Amniotic stem cell (primary cell): ENCODE measurements at places on chromosomes 6 and 20.
A peak's percentile ranks its signal among the peaks of the same experiment; 100 is the strongest.

DNA sequence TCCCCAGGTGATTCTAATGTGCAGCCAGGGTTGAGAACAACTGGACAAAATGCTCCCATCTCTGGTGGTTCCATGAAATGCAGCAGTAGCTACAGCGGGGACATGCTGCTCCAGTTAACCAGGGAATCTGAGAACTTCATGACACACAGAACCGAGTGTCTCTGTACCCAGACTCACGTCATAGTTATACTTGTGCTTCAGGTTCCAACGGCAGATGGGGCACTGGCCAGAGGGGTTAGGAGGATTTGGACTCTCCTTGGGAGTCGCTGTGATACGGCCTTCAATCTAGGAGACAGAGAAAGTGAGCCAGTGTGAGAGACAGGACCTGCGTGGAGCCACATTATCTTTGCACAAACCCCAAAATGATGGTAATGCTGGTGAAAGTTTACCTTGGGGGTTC, 9.2 kb downstream of the MRPS18A start:
- no peak for DNase-seq

DNA sequence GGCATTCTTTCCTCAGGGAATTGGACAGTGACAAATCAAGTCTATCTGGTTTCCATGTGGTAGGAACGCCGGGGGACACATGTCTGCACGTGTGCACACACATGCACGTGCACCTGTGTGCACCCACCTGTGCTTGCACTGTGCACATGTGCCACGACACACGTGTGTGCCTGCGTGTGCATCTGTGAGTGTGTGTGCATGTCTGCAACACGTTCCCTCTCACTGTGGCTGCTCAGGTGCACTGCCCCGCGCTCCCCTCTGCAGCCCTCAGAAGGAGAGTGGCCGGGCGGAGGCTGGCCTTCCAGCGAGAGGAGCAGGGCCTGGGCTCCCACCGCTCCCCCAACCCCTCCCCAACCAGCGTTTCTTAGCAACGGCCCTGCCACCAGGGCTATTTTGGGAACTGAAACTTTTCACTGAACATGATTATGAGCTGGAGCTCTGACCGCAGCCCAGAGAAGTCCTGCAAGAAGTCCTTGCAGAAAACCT, 147.8 kb downstream of the PHACTR3 start:
- no peak for DNase-seq

- no peak for DNase-seq
Observed at GRCh38 chr6:149445573-149445972, 39.2 kb downstream of the ZC3H12D start.

DNA sequence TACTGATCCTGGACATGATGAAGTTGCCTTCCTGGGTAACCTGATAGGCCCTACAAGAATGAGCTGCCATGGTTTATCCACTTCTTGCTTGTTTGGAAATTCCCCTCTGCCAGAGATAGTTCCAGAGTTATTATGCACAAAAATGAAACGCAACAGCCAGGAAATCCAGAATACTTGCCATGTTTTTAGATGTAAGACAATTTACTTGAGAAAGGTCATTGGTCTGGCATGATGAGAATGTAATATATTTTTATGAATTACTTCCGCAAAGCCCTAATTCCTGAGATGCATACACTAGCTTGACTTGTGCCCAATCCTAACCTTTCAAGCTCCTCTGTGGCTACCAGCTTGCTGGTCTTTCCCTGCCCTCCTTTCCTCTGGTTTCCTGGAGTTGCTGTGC, 27.9 kb upstream of the NT5E start:
- peak; percentile 44 for DNase-seq

DNA sequence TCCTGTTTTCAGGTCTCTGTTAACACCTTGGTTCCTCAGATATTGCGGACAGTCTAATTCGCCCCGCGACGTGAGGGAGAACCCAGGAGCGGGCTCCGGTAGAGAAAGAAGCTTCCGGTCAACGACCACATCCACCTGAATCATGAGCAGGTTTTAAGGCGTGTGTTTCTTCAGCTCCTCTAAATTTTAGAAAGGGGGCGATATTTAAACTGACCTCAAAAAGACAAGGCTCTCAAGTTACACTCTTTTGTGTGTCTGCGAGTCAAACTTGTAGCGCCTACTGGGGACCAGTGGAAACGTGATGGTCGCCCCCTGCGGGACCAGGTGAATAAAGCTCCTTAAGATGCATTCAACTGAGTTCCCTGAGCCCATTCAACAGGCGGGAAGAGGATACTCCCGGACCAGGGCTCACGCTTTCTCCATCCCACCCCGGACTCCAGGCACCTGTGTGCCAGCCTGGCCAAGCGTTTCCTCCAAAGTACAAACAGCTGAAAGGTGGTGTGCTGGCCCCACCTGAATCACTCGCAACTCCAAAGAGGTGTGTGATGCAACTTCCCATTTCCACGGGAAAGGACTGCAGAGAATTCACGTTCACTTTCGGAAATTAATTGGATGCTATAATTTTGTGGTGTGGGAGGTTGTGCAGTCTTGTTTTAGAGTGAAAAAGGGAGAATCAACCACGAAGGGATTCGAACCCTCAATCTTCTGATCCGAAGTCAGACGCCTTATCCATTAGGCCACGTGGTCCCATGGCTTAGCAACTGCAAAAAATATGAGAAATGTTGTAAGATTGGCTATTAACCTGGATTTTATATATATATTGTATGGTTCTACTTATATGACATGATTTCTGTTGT, 17.0 kb downstream of the GPX5 start:
- peak; percentile 26 for DNase-seq

DNA sequence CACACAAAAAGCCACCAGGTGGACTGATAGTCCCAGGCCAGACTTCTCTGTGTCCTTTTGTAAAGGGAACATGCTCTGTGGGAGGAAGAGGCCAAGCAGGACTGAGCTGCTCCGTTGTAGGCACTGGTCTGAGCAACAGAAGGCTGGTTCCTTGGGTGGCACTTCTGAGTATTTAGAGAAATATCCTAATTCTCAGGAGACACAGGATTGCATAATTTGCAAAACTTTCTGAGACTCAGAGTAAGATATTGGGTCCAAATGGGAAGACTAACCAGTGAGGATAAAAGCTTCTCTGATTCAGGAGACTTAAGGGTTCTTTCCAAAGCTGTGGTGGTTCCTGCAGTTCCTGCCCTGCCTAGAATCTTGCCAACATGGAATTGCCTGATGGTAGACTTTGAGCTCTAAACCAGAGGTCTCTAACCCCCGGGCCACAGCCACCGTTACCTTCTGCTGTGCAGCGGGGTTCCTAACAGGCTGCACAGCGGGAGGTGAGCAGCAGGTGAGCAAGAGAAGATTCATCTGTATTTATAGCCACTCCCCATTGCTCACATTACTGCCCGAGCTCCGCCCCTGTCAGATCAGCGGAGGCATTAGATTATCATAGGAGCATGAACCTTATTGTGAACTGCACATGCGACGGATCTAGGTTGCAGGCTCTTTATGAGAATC, 107.0 kb downstream of the OLIG3 start:
- DNase-seq: no peak

DNA sequence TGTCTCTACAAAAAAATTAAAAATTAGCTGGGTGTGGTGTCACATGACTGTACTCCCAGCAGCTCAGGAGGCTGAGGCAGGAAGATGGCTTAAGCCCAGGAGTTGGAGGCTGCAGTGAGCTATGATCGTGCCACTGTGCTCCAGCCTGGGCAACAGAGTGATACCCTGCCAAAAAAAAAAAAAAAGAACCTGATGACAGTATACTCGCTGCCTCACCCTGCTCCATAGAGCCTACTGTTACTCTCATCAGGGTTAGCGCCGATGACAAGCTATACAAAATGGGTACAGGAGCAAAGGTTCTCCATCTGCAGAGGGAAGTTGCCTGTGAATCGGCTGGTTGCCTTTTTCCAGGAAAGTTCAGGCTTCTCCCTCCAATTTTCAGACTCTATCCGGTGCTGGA, 53.4 kb downstream of the GMPR start:
- no peak for DNase-seq

DNA sequence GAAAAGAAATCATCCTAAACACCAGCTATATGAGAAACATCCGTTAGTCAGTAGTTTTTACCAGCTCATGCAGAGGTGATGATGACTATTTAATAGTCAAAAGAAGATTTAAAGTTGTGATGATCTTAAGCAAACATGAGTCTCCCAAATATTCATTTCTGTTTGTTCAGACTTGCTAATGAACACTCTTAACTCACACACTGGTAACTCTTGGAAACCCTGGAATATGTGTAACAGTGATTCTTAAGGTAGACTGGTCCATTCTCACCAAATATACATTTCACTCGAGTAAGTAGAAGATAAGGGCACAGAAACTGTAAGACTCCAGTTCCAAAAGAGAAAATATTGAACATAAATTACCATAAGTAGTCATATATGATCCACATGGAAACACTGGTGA, 29.1 kb downstream of the RSPO3 start:
- no peak for DNase-seq

DNA sequence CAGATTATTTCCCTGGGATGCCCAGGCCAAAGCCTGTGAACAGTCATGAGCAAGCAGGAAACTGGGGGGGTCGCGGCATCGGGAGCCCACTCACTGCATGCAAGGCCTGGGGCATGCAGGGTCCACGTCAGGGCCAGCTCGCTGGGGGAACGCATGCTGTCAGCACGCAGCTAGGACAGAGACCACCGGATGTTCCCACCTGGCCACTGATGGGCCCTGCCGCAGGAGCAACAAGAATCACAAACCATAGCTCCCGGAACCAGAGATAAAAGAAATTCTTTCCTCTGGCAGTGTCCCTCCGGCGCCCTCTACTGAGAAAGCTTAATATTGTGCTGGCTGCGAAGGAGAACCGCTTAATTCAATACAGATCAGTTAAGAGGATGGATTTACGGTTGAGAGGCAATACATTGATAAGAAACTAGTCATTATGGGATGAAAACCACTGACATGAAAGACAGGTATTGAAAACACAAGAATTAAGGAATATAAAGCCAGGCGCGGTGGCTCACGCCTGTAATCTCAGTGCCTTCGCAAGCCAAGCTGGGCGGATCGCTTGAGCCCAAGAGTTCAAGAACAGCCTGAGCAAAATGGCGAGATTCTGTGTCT, 32.6 kb downstream of the C6orf15 start:
- DNase-seq: peak; percentile 41

- no peak for DNase-seq
Observed at GRCh38 chr6:137475103-137475502, 19.1 kb downstream of the OLIG3 start.

DNA sequence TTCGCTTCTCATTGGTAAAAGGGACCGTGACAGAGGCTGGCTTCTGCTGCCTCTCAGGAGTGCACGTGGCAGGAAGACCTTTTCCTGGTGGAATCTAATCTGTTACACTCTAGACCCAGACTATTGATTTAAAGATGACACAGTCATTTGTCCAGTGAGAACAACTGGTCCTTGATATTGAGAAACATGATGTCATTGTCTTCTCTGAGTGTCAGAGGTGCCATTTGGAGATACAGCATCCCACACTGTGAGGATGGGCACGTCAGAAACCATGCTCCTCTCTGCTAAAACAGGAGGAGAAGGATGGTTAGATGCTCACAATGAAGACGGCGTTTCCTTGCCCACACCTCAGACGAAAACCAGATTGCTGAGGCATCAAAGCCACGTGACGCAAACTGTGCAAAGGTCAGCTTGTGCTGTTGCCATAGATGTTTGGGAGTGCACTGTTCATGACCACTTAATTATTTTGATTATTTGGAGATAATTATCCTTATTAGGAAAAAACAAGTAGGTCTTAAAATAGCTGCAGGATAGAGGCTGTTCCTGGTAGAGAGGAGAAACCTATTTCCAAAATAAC, 169.0 kb downstream of the SMOC2 start:
- no peak for DNase-seq

DNA sequence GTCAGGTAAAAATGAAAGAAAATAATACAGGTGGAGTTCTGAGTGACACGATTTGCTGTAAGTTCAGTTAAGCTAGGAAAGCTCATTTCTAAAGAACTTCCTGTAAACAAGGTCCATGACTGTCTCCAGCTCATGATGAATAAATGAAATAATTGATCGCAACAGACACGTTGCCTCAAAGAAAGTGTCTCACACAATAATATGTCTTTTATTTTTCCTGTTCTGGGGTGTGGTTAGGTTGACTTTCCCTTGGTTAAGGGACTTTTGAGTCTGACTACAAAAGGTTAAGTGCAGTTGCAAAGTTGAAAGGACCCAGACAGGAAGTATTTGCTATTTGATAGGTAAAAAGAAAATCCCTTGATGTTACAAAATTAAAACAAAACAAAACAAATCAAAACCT, 304.2 kb upstream of the PRDM1 start:
- no peak for DNase-seq

DNA sequence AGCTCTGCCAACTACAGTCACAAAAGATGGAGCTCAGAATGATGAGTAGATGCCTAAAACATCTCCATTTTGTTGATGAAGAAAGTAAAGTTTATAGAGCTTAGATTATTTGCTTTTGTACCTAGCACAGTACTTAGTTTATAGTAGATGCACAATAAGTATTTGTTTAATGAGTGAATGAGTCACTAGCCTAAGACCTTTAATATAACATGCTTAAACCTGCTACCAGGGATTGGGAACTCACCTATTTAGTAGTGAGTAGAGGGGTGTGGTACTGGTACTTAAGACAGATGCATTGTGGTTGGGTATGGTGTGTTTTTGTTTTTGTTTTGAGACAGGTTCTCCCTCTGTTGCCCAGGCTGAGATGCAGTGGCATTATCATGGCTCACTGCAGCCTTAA, 35.8 kb downstream of the TRIM38 start:
- DNase-seq: no peak

DNA sequence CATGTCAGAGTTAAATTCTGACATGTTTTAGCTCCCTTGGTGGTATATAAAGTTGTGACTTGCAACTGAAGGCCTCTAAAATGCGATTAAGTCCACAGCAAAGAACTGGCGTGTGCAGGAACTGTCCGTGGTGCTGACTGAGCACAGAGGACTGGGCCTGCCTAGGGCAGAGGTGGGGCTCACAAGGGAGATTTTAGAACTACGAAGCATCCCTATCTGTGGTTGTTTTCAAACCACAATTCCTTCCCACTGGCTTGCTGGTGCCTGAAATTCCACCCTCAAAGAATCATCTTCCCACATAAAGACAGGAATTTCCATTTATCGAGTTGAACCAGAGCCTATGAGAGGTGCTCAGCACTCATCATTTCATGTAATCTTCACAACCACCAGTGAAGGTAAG, 30.1 kb downstream of the RIMS4 start:
- DNase-seq: peak; percentile 22

GRCh38 chr6:108268845-108269244, 8.0 kb upstream of the SNX3 start:
- no peak for DNase-seq

DNA sequence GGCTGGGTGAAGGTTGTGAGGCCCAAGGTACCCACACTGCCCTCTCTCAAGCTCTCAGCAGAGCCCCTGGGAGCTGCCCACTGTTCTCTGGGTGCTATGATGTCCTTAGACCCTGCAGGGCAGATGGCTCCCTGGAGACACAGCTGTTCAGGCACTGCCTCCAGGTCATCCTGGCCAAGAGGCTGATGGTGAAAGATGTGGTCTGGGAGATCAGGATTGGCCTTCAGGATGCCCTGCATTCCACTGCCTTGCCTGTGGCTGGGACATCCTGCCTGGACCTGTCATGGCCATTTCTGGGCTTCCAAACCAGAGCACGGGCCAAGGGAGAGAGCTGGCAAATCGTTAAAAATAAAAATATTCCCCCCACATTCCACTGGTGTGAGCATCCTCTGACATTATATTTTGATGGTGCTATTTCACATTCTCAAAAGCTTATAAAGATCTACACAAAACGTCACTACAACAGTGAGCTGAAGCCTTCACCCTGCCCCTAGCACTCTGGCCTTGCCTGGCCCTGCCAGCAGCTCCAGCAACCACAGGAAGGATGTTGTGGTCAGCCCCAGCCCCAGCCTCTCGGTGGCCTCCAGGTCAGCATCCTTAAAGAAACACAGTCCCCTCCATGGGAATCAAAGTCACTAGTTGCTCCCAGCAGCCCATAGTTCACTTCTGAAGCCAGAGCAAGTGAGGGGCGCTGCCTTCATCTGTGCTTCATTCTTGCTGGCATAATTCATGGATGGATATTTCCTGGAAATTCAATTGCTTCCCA, 13.5 kb upstream of the KCNK16 start:
- DNase-seq: no peak
